Lung (tissue), 17 donors: ENCODE measurements at places on chromosomes 7 and 10. TPM values are rescaled to one million over a fixed set of nuclear protein-coding genes. Genes with fewer than 3 reads are reported as not detected.

DNA sequence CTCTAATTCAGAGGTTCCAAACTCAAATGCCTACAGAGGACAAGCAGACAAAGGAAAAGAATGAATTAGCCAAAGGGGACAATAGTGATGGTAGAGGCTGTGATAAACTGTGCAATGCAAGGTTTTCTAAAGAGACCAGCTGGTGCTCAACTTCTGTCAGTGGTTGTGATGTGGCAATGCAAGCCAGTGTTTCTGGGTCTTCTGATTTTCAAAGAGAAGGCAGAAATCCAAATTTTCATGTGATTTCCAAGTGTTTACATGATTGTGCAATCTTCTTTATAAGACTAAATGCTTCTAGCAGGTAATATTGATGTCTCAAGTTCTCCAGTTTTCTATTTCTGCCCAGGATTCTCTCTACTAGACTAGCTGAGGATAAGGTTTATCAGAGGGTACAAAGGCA is 135.9 kb downstream of the PCDH15 start:
- DNase-seq: peak; percentile 90

- DNase-seq: no peak
Observed at GRCh38 chr10:86730227-86730626, 26.2 kb upstream of the BMPR1A start.

GRCh38 chr10:114933588-114933987 is 4.4 kb upstream of the TRUB1 start:
- DNase-seq: no peak

DNA sequence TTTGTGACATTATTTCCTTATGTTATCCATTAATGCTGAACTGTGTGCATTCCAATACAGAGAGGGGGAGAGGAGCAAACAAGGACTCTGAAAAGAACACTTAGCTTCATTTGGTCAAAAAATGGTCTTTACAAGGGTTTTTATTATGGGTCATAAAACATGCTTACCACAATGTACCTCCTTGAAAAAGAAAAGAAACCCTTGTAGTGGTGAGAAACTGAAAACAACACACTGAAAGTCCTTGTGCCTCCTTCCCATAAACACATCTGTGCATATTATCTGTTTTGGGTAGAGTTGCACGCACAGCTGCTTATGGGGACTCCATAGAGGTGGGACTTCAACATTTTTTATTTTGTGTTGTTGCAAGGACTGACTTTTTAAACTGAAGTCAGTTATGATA is 98.7 kb downstream of the CDK6 start:
- no peak for DNase-seq

DNA sequence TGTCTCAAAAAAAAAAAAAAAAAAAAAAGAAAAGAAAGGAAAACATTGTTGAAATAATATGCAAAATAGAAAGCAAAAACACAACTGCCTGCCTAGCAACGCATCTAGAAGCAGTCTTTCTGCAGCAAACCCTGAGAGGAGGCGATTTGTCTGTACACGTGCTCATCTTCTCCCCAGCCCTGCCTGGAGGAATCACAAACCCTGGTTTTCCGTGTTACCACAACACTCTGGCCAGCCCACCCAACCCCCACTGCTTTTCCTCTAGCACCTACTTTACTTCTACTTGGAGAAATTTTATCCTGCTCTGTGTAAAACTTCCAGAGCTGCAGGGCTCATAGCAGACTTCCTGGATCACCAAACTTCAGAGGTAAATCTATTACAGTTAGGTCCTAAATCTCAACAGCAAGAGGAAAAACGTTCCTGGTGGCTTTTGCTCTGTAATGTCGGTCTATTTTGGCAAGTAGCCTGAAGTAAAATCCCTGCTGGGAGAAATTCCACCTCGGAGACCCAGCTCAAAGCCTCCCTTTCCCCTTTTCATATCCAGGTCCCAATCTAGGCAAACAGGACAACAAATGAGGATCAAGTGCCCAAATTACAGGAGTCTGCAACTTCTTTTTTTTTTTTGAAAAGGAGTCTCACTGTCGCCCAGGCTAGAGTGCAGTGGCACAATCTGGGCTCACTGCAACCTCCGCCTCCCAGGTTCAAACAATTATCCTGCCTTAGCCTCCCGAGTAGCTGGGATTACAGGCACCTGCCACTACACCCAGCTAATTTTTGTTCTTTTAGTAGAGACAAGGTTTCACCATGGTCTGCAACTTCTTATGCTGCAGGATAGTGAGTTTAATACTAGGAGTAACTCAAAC is 91.6 kb downstream of the DNMBP start:
- DNase-seq: peak; percentile 85

DNA sequence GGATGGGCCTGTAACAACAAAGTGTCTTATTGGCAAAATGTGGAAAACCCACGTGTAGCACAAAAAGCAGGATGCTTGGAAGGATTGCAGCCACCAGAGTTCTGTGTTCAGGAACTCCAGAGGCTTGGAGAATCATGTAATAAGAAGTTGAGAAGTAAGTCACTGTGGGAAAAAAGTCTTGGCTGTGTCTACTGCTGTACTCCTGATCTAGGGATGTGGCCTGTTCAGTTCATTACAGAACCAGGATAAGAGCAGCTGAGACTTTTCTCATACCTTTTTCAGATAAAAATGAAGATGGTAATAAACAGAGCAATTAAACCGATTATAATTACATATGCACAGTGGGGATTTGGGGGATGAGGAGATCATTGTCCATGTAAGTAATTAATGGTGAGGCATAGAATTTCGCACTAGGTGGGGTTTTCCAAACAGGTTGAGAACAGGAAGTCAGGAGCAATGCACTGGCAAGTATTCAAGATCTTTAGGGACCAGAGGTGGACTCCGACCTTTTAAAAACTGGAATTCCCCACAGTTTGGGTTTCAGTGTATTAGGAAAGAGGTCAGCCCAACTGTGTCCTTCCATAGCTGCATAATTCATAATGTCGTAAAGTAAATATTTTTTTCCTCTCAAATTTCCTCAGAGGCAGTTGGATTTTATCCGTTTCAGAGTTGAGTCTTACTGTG is 281.7 kb downstream of the FRMD4A start:
- DNase-seq: no peak

GRCh38 chr7:107909445-107909844 is 18.5 kb downstream of the DLD start:
- no peak for DNase-seq

GRCh38 chr10:113957013-113957412 is 86.7 kb upstream of the ADRB1 start:
- DNase-seq: peak; percentile 88

DNA sequence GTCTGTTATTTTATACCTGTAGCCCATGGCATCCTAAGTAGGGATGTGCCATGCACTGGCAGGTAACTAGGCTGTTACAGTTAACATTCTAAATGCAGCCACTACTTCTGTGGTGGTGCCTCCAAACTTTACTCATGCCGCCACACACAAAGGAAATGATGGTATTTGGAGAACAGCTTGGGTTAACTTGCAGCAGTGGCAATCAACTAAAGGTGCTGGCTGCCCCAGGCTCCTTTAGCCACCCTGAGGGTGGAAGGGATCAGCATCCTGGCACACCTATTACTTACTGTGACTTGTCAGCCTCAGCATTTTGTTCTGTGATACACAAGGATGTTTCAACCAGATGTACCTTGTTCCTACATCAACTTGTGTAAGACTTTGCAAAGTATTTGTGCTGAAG is 221.8 kb upstream of the PPP1R3A start:
- no peak for DNase-seq

- DNase-seq: no peak
Observed at GRCh38 chr10:124705381-124705740, 38.8 kb downstream of the FAM53B start.

DNA sequence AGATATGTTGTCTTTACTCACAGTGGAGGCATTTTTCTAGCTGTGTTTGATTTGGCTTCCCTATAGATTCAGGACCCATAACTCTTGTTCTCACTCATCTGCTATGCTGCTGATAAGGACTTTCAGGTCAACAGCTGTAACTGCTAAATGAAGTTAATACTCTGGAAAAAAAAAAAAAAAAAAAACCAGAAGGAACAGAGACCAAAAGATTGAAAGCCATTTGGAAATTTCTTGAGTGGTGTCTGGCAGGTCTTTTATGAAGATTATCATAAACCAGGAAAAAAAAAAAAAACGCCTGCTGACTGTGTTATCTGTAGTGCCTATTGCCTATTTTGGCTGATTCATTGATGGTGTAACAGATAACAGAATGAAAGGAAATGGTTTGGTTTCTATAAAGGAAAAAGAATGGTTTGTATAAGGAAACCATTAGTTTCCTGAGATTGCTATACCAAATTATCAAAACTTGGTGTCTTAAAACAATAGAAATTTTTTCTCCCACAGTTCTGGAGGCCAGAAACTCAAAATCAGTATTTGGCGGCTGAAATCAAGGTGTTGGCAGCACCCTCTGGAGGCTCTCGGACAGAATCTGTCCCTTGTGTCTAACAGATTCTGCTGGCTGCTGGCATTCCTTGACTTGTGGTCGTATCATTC is 60.5 kb upstream of the BET1 start:
- DNase-seq: no peak

DNA sequence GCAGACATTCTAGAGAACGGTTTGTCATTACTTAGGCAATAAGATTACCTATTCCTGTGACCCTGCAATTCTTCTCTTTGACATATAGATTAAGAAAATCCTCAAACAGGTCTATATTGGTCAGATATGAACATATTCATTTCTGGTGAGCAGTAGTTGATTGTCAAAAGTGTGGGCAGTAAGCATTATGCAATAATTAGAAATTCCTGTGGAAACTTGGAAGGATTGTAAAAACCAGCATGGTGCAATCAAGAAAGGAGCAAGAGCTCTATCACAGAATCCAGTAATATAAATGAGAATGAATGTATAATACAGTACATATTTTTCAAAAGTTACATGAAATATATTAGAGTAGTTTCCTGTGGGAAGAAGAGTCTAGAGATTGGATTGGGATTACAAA is 406.5 kb downstream of the SUGCT start:
- no peak for DNase-seq

GRCh38 chr7:45599851-45600706 is 25.9 kb downstream of the ADCY1 start:
- DNase-seq: no peak

- peak; percentile 25 for DNase-seq
Observed at GRCh38 chr10:99444383-99445045, 14.1 kb upstream of the GOT1 start.

DNA sequence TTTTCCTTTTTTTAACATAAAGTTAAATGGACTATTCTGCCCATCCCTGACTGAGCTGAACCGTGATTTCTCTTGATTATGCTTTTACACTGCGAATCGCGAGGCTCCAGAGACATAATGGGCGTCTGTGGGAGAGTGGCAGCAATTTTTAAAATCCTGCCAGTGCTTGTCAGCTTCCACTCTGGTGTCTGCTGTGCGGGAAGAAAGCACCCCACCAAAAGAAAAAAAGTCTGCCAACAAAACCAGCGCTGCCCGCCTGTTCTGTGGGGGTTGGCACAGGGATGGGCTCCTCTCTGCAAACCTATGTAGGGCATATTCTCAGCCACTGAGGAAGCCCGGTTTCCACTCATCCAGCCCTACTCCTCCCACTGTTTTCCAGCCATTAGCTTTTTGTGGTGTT is 592.3 kb upstream of the GALNT17 start:
- DNase-seq: no peak

DNA sequence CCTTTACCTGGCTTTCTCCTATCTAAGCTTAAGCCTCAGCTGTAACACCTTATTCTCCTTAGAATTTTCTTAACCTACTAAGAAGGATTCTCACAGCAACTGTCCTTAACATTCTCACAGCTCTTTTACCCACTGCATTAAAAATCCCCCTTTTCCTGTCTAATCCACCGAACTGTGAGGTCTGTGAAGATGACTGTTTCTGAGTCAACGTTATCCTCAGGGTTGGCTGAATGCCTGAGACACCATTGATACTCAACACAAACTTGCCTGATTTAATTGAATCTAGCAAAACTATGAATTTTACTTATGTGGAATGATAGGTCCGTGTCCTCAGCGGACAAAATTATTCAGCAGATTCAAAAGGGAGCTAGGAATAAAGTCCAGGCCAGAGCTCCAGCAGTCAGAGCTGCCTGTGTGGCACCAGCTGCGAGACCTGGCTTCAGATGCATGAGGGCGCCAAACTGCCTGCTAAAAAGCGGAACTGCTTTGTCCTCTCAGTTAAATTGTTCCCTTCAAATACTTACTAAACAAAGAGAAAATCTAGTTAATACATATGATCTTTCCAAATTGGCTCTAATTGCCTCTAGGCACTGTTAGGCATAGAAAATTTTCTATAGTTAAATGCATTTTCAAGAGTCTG is 33.4 kb upstream of the VWDE start:
- DNase-seq: no peak

GRCh38 chr7:111224354-111225231 is 133.7 kb downstream of the LRRN3 start:
- DNase-seq: no peak

GRCh38 chr7:92569137-92569536 is 21.1 kb downstream of the FAM133B start:
- peak; percentile 15 for DNase-seq

- peak; percentile 20 for DNase-seq
Observed at GRCh38 chr7:156722043-156722826, 81.7 kb downstream of the RNF32 start.

DNA sequence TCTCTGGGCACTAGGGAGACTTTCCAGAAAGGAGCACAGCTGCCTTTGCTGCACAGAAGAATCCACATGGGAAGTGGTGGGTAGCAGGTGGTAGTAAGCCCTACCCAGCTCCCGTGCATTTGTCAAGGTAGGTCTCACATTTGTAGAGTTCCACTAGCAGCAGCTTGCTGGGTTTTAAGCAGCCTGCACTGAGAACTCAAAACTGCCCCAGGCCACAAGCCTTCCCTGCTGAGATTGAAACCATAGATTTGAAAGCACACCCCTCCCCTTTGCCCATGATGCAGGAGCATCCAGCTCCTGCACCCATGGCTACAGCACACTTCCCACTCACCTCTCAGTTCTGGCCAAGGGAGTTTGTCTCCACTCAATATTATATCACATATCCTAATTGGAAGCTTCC is 604.5 kb upstream of the STEAP1 start:
- DNase-seq: no peak

- DNase-seq: no peak
Observed at GRCh38 chr7:117645481-117646165, 165.8 kb downstream of the CFTR start.

IDI2 gene
- 0.18 TPM for total RNA-seq

PALS2 gene
- 7.6 TPM for total RNA-seq

TMEM229A gene
- not detected for total RNA-seq

ANK3 gene
- 96.0 TPM for total RNA-seq

SLC26A5 gene
- total RNA-seq: 0.77 TPM

VAX1 gene
- not detected for total RNA-seq

MCM10 gene
- 1.8 TPM for total RNA-seq

SH2D4B gene
- 0.28 TPM for total RNA-seq

RELN gene
- total RNA-seq: 7.7 TPM

HTR5A gene
- not detected for total RNA-seq

CRPPA gene
- 8.6 TPM for total RNA-seq

SEMA4G gene
- 3.0 TPM for total RNA-seq

GPNMB gene
- total RNA-seq: 127 TPM

GLI3 gene
- total RNA-seq: 23.4 TPM
